CD4-positive, alpha-beta T cell (primary cell): ENCODE measurements at places on chromosomes 2 and 18.

GRCh38 chr2:96874198-96874831 is 4.4 kb upstream of the SEMA4C start:
- DNase-seq, result no peak

- DNase-seq, result no peak
Observed at GRCh38 chr18:31511098-31511497, 13.1 kb downstream of the DSG2 start.

DNA sequence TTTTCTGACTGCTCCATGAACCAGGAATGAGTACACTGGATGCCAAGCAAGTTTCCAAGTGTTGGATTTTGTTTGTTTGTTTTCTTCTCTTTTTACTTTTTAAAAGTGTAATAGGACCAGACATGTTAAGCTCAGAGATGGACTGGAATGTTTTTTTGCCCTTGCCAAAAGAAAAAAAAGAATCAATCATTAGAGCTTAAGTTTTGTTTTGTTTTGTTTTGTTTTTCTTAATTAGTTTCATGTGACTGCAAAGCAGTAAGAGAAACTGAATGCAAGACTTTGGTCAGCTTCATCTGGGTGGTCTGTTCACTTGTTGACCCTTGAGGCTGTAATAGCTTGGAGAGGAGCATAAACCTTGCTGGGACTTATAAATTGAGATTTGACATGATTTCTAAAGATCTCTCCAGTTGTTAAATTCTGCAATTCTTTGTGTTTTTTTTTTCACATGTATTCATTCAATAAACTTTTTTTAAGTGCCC is 42.4 kb upstream of the SLC1A4 start:
- DNase-seq, result no peak

DNA sequence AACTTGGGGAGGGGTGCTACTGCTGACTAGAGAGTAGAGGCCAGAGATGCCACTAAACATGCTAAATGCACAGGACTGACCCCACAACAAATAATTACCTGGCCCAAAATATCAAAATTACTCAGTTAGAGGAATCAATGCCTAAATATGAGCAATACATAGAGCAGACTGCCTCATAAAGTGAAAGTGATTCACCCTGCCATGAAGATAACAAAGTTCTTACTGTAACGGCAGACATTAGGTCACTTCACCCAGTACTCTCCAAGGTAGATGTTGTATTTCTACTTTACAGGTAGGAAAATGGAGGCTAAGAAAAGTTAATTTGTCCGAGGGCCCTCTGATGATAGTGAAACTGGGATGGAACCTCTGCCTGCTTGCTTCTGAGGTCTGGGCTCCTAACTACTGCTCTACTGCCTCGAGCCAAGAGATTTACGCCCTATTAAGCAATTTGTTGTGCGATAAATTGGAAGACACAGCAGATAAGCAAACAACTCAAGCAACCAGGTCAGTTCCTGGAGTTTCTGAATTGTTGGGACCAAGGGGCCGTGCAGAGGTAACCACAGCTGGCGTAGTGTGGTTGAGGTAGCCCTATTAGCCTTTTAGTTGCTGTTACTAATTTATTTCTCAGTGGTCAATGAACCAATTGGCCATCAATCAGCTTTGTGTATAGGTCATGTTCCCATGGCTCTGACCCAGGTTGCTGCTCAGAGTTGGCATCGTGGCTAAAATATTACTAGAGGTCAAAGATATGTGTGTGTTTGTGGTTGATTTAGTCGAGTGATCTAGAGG is 4.8 kb downstream of the DHRS9 start:
- no peak for DNase-seq
